Activated CD4-positive, alpha-beta T cell treated with anti-CD3 and anti-CD28 coated beads, Interleukin-2, amount 50 U/mL, for 16 hours (primary cell): ENCODE measurements at places on chromosomes 11 and 22.

GRCh38 chr11:60447846-60448245, 7.8 kb upstream of the MS4A1 start:
- DNase-seq: no peak

DNA sequence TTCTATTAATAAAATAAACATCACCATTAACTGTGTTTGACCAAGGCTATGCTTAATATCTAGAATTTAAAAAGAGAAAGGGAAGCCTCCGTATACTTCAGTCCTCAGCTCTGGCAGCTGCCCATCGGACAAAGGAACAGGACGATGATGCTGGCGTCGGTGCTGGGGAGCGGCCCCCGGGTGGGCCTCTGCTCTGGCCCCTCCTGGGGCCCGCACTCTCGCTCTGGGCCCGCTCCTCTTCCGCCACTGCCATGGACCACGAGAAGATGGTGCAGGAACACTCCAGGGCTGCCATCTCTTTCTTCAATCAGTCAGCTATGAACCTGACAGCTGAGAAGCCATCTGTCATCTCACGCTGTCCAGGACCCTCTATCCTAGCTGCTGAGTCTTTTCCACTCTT, 25.3 kb downstream of the PDHX start:
- DNase-seq: no peak

- DNase-seq: no peak
These were observed 60.5 kb upstream of the ARHGAP32 start for GRCh38 chr11:129252621-129253020.

DNA sequence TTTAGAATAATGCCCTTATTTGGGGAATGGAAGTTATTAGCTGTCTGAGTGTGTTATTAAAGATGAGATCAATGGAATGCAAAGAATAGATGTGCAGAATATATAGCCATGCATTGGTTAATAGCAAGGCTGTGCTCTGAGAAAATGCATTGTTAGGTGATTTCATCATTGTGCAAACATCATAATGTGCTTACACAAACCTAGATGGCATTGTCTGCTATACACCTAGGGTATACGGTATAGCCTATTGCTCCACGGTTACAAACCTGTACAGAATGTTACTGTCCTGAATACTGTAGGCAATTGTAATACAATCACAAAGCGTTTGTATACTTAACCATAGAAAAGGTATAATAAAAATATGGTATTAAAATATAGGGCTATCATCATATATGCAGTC, 25.5 kb downstream of the SLC5A12 start:
- no peak for DNase-seq

- no peak for DNase-seq
These were observed 26.1 kb upstream of the IGSF9B start for GRCh38 chr11:133982876-133983275.

DNA sequence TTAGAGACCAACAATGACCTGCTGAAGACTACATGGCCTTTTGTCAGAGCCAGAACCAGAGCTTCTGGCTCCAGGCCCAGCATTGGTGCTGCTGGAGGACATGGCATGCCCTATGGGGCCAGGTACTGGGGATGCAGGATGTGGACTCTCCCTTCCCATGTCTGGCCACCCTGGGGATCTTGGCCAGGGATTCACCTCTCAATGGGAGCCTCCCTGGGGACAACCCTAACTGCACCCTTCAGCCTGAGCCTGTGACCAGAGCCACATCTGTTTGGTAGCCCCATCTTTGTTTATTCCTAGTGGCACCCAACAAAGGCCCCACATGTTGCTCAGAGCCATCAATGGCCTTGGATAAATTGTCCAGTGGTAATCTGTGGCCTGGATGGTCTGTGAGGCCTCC, 5.8 kb downstream of the KLHL35 start:
- no peak for DNase-seq

DNA sequence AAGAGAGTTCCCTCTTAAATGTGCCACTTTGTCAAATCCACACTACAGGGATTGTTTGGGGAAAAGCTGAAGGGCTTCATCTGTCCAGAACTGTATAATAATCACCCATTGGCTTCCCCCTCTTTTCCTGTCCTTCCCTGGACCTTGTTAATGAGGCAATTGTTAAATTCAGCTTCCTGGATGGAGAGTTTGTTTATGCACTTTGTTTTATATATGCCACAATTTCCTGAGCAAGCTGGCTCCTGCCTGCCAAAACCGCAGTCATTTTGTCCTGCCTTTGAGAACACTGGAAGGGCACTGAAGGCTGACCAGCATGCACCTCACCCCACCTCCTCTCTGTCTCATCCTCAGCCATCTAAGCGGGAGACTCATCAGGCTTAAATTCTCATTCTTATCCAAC, 86.2 kb downstream of the MSANTD4 start:
- no peak for DNase-seq

DNA sequence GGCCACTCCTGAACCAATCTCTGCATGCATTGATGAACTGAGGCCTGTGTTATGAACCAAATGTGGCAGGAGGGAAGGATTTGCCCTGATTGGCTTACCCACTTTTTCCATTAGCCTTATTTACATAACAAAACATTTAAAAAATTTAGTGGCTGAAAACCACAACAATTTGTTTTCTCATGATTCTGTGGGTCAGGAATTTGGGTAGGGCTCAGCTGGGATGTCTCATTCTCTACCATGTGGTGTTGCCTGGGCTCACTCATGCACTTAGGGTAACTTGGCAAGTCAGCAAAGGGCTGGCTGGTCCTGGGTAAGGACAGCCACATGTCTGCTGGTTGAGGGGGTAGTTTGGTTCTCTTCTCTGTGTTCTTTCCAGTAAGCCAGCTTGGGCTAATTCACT, 35.1 kb upstream of the CYP2R1 start:
- DNase-seq: no peak

DNA sequence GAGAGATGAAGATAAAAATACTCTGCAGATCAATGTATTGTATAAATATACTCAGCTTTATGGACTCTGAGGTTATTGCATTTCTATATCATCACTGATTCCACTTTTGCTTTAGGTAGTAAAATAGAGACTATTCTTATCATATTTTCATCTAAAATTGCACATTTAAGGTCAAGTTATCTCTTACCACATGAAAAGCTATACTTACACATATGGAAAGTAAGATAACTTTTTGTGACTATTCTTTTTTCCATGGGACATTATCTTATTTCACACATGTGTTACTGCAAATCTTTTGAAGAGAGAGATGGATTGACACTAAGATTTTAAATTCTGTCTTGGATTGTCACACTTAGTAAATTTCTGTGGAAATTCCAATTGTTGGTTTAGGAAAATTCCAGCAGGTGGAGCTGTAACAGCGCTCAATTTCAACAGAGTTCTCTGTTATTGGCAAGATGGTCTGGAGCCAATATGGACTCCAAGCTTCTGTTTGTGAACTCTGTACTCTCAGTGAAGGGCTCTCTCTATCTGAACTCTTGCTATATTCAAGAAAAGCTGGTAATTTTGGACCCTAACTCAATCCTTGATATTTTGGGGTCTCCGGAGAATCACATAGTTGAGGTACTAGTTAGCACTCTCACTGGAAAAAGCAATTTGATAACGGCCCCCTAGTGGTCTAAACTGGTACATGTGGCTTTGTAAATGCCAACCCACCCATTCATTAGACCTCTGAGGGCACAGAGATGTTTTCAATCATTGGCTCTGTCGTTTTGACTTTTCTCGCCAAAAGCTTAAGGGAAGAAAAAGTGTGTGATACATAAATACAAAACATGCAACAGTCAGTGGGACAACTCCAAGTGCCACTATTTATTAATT, 429.7 kb downstream of the ETS1 start:
- DNase-seq: peak; percentile 74

GRCh38 chr11:131807876-131808275, 437.5 kb downstream of the NTM start:
- no peak for DNase-seq

GRCh38 chr11:83157594-83158356, 844 bp downstream of the PCF11 start:
- peak; percentile 61 for DNase-seq

DNA sequence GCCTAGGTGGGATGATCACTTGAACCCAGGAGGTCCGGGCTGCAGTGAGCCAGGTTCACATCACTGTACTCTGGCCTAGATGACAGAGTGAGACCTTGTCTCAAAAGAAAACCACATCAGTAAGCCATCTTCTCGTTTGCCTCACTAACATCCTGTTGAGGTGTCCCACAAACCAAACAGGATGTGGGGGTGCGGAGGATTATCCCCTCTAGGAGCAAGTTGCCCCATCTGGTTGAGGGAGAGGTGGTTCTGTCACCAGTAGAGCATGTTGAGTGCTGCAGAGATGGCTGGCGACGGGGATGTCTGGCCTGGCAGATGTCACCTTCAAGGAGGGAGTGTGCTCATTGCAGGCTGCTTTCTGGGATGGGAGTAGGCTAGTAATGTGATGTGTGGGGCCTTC, 72.4 kb downstream of the ZNRF3 start:
- peak; percentile 93 for DNase-seq

DNA sequence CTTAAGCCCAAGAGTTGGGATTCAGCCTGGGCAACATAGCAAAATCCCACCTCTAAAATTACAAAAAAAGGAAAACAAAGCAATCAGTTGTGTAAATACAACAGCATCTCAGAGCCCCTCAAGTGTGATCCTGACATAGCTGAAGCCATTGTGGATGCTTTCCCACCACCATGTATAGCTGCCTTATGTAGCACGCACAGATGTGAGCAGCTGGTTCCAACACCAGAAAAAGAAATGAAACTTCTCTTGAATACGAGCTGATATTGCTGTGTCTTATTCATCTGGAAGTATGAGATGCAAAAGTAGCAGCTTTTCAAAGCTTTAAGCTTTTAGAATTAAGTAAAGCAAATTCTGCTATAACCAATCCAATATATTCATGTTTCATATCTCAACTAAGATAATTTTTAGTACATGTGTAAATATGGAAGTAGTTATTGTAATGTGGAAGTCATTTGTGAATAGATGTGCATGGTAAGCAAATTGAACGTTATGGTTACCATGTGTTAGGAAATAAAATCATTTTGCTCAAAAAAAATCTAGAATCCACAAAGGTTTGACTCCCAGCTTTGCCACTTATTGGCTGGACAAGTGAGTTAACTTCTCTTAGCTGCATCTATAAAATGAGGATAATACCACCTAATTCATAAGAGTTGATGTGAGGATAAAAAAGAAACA, 63.2 kb downstream of the SGSM3 start:
- DNase-seq: no peak

GRCh38 chr11:93663021-93663420, 1.5 kb downstream of the CEP295 start:
- DNase-seq: no peak

GRCh38 chr11:19827399-19828135, 114.9 kb downstream of the NAV2 start:
- no peak for DNase-seq

DNA sequence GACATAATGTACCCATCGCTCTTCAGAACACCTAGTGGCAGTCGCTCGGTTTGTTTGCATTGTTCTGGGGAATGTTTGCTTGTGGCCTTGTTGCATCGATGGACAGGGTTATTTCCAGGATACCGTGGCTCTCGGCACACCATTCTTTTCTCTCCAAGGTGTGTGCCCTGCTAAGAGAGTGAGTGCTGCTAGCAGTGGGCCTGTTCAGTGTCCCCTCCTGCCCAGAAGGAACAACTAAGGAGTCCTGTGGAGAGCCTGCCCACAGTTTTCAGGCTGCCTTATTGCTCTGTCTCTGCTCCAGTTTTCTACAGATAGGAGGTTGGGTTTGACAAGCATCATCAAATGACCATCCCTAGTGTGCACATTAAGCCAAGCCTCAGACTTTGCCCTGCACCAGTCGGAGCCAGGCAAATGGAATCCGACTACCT, 1.4 kb downstream of the CRY2 start:
- no peak for DNase-seq

DNA sequence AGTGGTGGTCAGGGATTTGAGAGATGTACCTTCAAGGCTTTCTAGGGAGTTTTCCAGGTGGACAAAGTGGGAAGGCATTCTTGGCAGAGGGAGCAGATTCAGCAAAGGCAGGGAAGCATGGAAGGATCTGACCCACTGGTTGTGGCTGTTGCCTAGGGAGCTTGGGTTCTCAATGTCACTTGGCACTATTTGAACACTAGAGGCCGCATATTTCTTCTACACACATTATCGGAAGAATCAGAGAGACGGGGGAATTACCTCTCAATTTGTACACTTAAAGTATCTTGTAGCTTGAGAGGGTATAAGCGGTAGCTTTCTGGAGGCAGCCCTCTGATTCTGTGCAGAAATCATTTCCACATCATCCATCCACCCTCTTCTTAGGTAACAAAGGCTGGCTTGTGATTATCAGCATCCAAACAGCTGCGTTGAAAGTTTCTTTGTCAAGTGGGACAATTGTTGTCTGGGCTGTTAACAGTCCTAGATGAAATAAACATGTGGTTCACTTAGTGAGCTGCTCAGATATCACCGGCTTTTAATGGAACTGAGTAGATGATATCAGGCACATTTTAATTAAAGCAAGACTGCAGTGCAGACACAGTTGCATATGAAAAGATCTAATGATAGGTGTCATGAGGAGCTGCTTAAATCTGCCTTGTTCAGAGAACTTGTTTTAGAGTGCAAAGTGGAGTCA, 2.6 kb downstream of the NELL1 start:
- peak; percentile 5 for DNase-seq

DNA sequence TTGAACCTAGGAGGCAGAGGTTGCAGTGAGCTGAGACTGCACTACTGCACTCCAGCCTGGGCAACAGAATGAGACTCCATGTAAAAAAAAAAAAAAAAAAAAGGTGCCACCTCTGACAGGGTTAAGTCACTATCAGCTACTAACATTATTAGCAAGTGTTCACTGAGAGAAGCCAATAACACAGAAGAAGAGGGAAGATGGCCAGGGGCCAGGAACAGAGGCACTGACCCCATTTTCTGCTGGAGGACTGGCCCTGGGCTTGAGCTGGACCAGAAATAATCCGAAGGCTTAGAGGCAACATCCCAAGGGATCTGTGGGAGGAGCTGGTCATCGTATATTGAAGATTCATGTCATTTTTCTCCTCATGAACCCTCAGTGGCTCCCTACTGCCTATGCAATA, 5.0 kb downstream of the SLC5A1 start:
- no peak for DNase-seq

- no peak for DNase-seq
These were observed 11.4 kb downstream of the ACO2 start for GRCh38 chr22:41480397-41480735.

DNA sequence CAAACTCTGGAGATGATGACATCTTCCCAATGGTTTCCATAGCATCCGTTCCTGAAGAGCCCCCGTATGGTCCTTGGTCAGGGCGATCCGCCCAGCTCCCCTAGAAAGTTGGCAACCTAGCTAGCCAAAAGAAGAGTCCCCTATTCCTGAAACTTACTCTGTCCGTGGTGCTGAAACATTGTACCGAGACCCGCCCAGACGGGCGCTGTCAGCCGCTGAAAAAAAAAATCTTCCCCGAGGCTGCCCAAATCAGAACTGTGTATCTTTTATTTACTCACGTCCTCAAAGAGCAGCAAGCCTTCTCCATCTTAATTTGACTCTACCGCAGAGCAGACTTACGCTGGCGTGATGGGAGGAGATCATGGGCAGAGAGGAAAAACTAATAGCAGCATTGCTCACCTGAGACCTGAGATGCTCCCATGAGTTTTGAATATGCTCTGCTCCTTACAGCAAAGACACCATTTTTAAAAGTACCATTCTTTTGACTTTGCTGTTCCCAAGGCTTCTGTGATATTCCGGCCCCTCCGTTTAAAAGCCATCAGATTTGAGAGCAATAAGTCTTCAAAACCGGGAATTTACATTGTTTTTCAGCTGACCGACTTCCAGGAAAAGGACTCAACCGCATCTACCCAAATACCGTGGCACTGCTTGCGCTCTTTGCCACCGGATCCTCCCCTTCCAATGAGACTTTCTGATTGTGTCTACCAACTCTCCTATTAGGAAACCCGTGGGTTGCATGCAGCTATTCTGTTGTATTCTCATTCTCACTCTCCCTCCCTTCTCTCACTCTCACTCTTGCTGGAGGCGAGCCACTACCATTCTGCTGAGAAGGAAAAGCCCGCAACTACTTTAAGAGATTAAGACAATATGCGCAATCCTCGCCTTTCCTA, at the start of gene SLC17A6:
SLC17A6 (plus strand) TSS at position 786 of the 890 bp plus-strand sequence. CDS start 153 bp downstream, outside the sequence.
- peak; percentile 10 for DNase-seq
